ENCODE measurements at places on chromosomes 5 and 9.

GRCh38 chr5:39577529-39577928 lies 152.7 kb upstream of the DAB2 start:
- DNase-seq, result no peak

- DNase-seq, result no peak
Observed at GRCh38 chr9:133701981-133702797, 36.0 kb downstream of the SARDH start.

GRCh38 chr9:36341936-36342577 lies 58.0 kb downstream of the RNF38 start:
- DNase-seq, result no peak

GRCh38 chr5:93078082-93079038 lies 502.7 kb downstream of the NR2F1-AS1 start:
- DNase-seq, result peak; percentile 97

- no peak for DNase-seq
Observed at GRCh38 chr5:132026516-132027008, 15.1 kb upstream of the ACSL6 start.

DNA sequence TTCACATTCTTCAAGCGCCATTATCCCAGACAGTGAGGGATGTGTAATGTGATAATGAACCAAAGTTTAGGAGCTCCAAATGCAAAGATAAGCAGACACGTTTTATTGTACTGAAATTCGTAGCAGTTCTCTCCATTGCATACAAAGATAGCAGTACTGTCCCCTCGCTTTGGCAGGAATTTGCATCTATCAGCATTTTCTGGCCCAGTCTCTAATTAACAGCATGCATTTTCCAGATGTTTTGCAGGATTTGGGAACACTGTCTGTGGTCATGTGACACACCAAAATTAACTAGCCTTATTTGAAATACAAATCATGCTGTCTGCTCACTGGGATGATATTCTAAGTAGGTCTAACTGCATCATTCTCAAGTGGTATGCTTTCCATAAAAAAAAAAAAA lies 235.9 kb upstream of the TRPM3 start:
- DNase-seq, result no peak

DNA sequence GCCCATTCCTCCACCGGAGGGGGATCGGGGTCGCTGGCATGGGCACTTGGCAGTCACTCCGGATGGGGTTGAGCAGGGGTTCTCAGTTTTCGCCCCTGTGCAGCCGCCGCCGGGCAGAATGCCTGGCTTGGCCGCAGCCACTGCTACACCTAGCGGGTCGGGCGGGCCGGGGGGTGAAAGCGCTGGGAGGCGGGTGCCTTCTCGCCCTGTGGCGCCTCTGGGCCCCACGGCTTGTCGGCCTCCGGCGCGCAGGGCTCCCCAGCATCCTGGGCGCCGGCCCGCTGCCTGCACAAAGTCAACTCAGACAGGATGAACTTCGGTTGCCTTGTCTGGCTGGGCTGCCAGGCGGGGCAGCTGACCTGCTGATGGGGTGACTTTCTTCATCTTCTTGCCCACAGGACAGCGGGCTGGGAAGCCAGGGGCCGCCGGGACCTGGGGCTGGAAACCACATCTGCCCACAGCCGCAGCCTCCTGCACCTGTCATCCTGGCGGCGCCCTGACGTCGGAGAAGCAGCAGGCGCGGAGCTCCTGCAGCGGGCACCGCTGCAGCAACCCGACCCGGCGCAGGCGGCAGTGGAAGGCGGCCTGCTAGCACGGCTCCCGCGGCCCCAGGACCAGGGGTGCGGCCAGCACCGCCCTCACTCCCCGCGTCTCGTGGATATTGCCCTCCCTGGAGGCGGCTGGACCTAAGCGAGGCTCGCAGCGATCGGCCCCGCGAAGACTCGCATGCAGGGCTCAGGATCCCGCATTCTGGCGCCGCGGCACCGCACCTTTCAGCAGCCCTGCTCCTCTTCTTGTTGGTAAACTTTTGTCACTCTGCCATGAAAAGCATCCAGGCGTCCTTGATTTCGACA lies 1.3 kb upstream of the ANKRD18A start:
- no peak for DNase-seq

GRCh38 chr9:99085949-99086948 lies 18.7 kb upstream of the TGFBR1 start:
- DNase-seq, result peak; percentile 50

GRCh38 chr5:153629027-153629895 lies 138.8 kb downstream of the GRIA1 start:
- peak; percentile 98 for DNase-seq

- DNase-seq, result peak; percentile 33
Observed at GRCh38 chr5:107213025-107213424, 457.7 kb downstream of the EFNA5 start.

GRCh38 chr9:99358668-99359067 lies 136.6 kb downstream of the SEC61B start:
- no peak for DNase-seq

- DNase-seq, result peak; percentile 58
Observed at GRCh38 chr9:121376214-121376830, 6.3 kb upstream of the STOM start.

DNA sequence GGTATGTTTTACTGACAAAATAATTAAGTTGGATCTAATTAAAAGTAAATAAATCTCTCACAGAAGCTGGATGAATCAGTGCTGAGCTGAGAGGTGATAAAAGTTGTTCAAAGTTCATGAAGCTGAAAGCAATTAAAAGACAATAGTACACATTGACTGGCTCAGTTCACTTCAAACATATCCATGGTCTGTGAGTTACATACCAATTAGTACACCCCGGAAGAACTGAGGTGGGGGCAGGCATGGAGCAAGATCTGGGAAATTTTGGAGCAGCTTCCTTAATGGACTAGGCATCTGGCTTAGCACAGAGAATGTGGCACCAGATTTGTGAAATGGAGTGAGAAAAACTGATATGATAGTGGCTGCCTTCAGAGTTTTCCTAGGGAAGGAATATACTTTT lies 152.7 kb downstream of the ATP10B start:
- DNase-seq, result no peak

- DNase-seq, result no peak
Observed at GRCh38 chr5:177261510-177261909, 42.0 kb downstream of the RAB24 start.

GRCh38 chr5:53303105-53303504 lies 177.3 kb upstream of the FST start:
- peak; percentile 94 for DNase-seq

- no peak for DNase-seq
Observed at GRCh38 chr5:6159832-6160430, 218.4 kb downstream of the MED10 start.

GRCh38 chr5:26390608-26391007 lies 647.8 kb downstream of the CDH9 start:
- no peak for DNase-seq

DNA sequence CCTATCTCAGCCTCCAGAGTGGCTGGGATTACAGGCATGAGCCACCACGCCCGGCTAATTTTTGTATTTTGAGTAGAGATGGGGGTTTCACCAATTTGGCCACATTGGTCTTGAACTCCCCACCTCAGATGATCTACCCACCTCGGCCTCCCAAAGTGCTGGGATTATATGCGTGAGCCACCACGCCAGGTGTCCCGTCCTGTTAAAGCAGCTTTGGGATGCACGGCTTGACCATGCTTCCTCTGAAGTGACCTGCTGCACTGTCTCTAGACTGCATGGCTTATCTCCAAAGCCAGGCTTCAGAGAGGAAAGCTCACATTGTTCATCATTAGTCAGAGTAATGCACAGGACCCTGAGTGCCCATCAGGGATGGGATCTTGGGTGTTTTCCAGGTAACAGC lies 45.4 kb downstream of the SEMA4D start:
- DNase-seq, result no peak
